Aortic smooth muscle cell (primary cell): ENCODE measurements at places on chromosomes 1 and 21. TPM values are rescaled to one million over a fixed set of nuclear protein-coding genes. Genes with fewer than 3 reads are reported as not detected.

CYP4A22 gene
- not detected in 2 replicates for total RNA-seq

KCNK1 gene
- total RNA-seq: 3.9 and 6.3 TPM in 2 replicates

SPRR4 gene
- not detected in 2 replicates for total RNA-seq

ZNF593OS gene
- 0.19 TPM in 1 of 2 replicates, not detected in the other for total RNA-seq

FAM167B gene
- total RNA-seq: 0.79 and 1.7 TPM in 2 replicates

RNASEL gene
- 12.9 and 13.2 TPM in 2 replicates for total RNA-seq

HAPLN2 gene
- total RNA-seq: not detected in 2 replicates

SPATA21 gene
- total RNA-seq: not detected in 2 replicates

ANGPTL7 gene
- not detected in 2 replicates for total RNA-seq

OR2T11 gene
- not detected in 2 replicates for total RNA-seq

IL20 gene
- not detected in 2 replicates for total RNA-seq

BTBD19 gene
- total RNA-seq: 5.3 and 7.6 TPM in 2 replicates

TRAF3IP3 gene
- not detected in 2 replicates for total RNA-seq

CDC7 gene
- 1.7 and 3.3 TPM in 2 replicates for total RNA-seq

ECM1 gene
- total RNA-seq: 16.4 and 22.4 TPM in 2 replicates

RCSD1 gene
- 0.19 and 0.26 TPM in 2 replicates for total RNA-seq
